ENCODE measurements at places on chromosomes 13 and 19.

DNA sequence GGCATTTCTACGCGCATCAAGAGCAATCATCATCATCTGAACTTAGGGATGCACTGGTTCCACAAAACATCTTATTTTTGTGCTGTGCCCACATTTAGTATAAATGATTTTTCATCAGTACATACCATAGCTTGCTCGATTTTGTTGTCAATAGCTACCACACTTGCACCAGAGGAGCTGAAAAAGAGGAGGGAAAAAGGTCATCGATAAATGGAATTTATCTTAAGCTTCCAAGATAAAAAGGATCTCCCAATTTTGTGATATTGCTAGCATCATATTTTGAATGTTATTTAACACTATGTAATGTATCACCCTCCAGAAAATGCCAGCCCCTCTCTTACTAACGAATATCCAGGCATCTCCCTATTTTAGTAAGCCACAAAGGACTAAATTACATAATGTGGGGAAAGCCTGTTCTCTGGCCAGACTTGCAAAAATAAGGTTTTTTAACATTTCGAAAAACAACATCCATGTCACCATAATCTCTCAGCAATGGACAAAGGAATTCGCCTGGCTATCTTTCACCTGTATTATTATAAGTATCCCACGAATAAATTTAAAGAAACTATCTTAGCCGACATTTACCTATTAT is 62.4 kb downstream of the SERP2 start:
- DNase-seq = no peak

- DNase-seq = no peak
Observed at GRCh38 chr13:48400850-48401291, 12.0 kb downstream of the LPAR6 start.

GRCh38 chr13:91058066-91058465 is 289.4 kb upstream of the MIR17HG start:
- no peak for DNase-seq

- DNase-seq = no peak
Observed at GRCh38 chr19:15427991-15428471, 9.2 kb upstream of the AKAP8L start.

- no peak for DNase-seq
Observed at GRCh38 chr19:1582201-1582600, 10.5 kb downstream of the MBD3 start.

DNA sequence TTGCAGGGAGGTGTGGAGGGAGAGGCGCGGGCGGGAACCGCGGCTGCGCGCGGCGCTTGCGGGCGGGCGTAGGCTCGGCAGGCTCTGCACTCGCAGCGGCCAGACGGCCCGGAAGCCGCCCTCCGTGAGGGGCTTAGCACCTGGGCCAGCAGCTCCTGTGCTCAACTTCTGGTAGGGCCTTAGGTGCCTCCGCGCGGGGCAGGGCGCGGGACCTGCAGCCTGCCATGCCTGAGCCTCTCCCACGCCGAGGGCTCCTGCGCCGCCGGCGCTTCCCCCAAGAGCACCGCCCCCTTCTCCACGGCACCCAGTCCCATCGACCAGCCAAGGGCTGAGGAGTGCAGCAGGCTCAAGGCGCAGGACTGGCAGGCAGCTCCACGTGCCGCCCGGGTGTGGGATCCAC is 940.8 kb upstream of the PCDH9 start:
- DNase-seq = no peak

- DNase-seq = no peak
Observed at GRCh38 chr19:35296644-35297514, 4.9 kb downstream of the MAG start.

DNA sequence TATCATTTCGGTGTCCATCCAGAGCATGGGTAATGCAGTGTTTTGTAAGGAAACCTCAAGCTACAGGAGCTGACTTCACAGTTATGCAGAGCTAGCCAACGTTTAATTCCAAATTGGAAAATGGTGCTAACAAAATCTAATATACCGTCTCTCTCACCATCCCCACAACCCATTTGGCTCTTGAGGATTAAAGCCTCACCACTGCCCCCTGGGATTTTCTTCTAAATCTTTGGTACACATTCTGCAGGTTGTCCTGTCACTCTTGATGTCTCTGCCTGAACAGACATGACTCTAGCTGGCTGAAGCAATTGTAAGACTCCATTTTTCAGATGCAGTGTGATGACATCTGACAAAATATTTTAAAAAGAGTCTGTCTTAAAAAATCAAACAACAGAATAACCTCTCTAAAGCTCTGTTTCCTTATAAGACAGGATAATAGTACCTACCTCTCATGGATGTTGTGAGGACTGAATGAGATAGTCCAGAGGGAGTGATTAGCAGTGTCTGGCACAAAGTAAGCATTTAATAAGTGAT is 451.8 kb downstream of the SUCLA2 start:
- DNase-seq = no peak

DNA sequence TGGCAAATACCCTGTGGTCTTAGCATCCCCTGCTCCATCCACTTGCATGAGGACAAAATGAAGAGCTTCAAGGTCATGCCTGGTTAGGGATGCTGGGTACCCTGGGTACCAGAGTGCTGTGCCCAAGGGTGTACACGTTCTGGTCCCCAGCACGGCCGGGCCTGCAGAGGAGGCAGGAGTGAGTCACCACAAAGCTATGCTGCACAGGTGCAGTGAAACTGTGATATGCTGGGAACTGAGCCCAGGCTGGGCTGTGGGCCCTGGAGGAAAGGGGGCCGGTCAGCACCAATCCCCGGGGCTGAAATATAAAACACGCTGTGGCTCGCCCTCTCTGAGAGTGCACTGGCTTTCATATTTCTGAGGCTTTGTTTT is 95.1 kb downstream of the TSHZ3 start:
- DNase-seq = no peak

GRCh38 chr19:10898633-10899032 is 27.3 kb downstream of the CARM1 start:
- DNase-seq = no peak

GRCh38 chr19:38654628-38655055 is 7.2 kb downstream of the ACTN4 start:
- no peak for DNase-seq

DNA sequence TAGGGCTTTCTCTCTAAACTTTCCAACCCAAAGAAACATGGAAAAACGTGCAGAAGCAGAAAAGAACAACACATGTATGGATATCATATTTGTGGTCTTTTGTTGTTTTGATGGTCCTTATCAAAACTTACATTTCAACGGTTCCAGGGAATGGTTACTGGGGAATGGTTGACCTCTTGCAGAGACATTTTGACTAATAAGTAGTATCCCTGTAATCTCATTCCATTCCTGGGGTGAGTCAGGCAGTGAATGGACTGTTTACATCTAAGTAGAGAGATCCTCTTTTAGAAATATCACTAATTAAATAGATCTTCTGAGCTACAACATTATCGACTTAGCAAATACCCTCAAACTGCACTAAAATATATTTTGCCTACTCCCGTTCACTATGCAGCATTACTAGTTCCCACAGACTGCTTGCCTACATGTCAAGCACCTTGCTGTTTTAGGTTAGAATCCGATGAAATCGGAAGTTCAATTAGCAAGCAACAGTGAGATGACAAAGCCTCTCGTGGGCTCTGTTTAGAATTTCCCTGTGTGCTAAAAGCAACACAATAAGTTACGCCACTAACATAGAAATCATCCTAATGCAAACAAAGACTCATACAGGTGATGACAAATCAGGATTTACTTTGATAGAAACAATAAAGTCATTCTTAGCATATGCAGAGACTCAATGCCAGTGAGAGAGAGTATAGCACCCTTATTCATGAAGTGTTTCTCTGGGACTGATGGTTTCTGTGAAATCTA is 797.7 kb upstream of the ARGLU1 start:
- no peak for DNase-seq
